ENCODE measurements at places on chromosomes 1 and 21.

DNA sequence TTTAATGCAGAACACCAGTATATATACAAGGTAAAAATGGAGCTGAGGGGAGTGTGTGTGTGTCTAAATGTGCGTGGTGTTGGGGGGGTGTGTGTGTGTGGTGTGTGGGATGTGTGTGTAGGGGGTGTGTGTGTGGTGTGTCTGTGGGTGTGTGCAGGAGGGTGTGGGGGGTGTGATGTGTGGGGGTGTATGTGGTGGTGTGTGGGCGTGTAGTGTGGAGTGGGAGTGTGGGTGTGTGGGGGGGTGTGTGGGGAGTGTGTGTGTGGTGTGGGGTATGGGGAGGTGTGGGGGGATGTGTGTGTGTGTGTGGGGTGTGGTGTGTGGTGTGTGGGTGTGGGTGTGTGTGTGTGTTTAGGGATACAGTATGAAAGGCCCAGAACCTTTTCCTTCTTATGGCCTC, 202.3 kb upstream of the CACYBP start:
- no peak overlapping the region for H3K4me3 ChIP-seq
- no peak for DNase-seq
- H3K36me3 ChIP-seq, result no peaks in the 10 kb centered on the region
- H3K27ac ChIP-seq, result no peak overlapping the region
- H3K27me3 ChIP-seq, result no peaks in the 10 kb centered on the region

DNA sequence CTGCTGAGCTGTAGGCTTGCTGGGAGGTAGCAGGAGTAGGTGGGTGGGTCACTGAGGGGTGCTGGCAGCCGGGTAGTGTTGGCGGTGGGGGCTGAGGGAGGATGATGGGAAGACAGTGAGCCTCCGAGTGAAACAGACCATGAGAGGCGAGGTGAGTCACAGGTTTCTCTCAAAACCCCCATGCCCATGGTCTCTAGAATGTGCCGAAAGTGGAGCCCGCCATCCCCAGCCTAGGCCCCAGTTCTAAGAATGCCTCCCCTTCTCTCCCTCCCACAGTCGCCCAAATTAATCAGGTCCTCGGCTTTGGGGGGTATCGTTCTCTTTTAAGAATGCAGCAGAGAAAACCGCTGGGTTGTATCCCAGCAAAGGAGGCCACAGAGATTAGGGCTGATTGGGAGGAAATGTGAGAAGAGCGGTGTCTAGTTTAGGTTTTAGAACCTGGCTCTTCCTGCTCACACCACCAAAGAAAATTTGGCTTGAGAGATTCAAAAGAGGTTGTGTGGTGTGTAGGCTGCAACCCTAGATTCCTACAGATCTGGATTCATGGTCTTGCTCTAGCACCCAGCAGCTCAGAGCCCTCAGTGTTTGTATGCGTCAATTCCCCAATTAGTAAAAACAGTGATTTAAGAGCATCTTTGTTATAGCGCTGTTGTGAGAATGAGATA, 27.7 kb upstream of the IL19 start:
- DNase-seq, result no peak
- no peaks in the 10 kb centered on the region for H3K27me3 ChIP-seq
- H3K4me3 ChIP-seq, result no peak overlapping the region
- no peaks in the 10 kb centered on the region for H3K4me1 ChIP-seq

GRCh38 chr1:111227434-111227833, at the start of gene CHI3L2:
Gene CHI3L2, plus strand, starts transcription at chr1:111227713. Its CDS starts 17 bp downstream, at chr1:111227730.
- H3K36me3 ChIP-seq, result no peaks in the 10 kb centered on the region
- no peaks in the 10 kb centered on the region for H3K27me3 ChIP-seq
- peaks cover 27% of the 10 kb centered on the region for H3K4me1 ChIP-seq
- peak within 1 kb of the TSS; percentile 53 for H3K27ac ChIP-seq

DNA sequence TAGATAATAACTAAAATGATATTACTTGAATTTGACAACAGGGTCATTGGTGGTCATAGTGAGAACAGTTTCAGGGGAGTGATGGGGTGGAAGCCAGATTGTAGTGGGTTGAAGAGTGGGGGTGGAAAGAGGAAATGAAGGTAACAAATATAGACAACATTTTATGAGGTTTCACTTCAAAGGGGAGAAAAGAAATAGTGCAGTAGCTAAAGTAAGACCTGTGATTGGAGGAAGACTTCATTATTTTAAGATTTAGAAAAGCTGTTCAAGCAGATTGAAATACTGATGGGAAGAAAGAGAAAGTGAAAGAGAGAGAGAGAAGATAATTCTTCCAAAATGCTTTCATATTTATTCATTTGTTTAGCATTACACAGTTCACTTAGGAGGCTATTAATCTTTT, 52.0 kb upstream of the KCNA3 start:
- H3K27ac ChIP-seq, result no peak overlapping the region
- no peak overlapping the region for H3K4me3 ChIP-seq
- no peaks in the 10 kb centered on the region for H3K36me3 ChIP-seq
- no peak for DNase-seq
- H3K27me3 ChIP-seq, result no peaks in the 10 kb centered on the region
